ENCODE measurements at places on chromosomes 6 and 20.

- no peak for DNase-seq
These were observed 153.3 kb downstream of the PKHD1 start for GRCh38 chr6:51934098-51934497.

GRCh38 chr20:14672066-14672465 is 334.7 kb upstream of the FLRT3 start:
- DNase-seq = no peak

DNA sequence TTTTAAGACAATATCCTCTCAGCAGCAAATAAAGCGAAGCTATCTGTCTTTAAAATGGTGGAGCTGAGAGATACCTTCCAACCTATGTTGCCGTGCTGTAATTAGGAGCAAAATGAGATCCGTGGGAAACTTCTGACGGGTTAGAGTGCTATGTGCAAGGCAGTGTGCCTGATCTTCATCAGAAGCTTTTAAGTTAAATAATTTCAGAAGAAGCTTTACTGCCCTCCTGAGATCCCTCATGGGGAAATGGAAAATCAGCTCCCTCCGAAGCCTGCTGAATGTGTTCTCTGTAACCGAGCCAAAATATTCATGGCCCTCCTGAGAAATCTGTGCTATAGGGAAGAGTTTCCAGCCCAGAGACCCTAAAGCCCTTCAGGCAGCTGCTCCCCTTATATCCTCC is 43.7 kb upstream of the TBC1D7 start:
- no peak for DNase-seq

- no peak for DNase-seq
These were observed 148.2 kb downstream of the TRIM27 start for GRCh38 chr6:28775405-28776129.

GRCh38 chr6:163192591-163192990 is 221.9 kb upstream of the QKI start:
- no peak for DNase-seq
